ENCODE measurements at places on chromosomes 5 and 9.

DNA sequence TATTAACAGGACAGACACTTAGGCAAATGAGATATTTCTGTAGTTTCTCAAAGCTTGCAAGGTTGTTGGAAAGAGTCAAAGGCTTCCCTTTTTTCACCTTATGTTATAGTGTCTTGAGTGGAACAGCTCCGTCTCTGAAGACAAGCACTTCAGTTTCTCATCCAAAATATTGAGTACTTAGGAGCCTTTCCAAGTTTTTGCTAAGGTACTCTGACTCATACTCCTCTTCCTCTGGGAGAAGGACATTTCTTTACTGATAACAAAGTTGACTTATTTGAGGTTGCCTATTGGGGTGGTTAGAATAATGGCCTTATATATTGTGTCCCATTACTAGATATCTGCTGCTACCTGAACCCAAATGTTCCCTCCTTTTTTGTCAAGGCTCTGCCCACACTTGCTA lies 869.6 kb downstream of the MAT2B start:
- no peak for DNase-seq

DNA sequence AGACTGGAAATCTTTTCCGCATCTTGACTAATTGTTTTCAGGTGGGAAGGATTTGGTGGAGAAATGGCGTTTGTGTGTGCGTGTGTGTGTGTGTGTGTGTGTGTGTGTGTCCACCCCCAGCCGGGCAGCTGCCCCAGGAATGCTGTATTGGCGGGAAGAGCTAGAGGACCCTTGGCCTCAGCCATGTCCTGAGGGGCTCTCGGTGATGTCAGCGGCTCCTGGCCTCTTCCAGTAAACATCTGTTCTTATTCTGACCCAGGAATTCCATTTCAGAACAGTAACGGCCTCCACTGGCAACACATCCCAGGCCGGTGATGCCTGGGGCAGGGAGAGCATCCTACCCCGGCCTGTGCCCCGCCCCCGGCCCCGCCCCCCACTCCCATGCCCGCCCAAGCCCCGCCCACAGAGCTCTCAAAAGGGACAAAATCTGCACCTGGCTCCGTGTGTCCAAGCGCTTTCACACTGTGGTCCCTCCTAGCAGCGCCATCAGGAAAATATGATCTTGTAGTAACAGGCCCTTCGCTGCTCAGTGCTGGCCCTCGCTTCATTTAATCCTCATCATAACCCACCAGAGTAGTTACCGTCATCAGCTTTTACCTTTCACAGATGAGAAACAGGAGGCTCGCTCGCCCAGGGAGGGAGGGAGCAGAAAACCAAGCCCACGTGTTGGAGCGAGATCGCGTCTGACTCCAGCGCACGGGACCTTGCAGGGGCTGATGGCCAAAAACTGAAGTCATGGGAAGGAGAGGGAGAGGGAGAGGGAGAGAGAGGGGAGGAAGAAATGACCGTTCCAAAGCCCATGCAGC lies 18.9 kb downstream of the ADAMTS2 start:
- DNase-seq, result no peak

DNA sequence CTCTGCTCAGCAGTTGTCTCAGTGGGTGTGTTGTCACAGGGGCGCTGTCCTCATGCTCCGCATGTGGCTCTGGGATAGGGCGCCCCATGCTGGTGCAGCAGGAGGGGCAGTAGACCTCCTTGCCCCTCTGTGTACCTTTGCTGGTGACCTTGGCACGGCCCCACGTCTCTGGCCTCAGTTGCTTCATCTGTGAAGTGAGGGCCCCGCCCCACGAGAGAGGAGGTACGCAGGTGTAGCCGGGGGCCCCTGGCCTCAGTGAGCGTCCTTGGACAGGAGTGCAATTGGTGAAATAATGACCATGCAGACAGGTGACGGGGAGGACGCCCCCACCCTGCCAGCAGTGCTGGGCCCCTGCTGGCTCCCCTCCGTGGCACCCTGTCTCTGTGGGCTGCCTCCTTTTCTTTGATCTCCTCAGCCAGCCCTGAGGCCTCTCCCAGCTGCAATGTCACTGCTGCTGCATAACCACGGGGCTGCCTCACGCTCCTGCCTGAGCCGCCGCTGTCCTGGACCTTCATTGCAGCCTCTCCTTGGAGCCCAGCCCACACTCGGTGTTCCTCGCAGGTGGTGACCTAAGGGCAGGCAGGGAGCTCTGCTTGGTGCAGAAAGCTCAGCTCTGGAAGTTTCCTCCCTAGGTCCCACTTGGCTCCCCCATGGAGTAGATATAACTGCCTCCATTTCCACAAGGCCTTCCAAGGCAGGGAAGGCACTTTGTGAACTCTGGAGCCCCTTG lies 57.3 kb downstream of the PHF2 start:
- no peak for DNase-seq

DNA sequence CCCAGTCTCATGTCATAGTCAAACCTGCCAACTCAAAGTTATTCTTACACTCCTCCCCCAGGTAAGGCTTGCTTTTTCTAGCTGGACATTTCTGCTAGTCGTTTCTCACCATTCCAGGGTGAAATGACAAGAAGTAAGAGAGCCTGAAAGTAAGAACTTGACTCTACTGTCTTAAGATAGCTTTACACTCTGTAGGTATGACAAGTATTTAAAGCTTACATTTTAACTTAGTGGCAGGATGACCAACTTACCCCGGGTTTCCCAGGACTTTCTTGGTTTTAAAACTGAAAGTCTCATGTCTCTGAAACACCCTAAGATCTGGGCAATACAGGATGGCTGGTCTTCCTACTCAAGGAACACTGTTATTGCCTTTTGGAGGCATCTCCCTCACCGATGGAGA lies 67.5 kb upstream of the PIK3R1 start:
- DNase-seq, result no peak

DNA sequence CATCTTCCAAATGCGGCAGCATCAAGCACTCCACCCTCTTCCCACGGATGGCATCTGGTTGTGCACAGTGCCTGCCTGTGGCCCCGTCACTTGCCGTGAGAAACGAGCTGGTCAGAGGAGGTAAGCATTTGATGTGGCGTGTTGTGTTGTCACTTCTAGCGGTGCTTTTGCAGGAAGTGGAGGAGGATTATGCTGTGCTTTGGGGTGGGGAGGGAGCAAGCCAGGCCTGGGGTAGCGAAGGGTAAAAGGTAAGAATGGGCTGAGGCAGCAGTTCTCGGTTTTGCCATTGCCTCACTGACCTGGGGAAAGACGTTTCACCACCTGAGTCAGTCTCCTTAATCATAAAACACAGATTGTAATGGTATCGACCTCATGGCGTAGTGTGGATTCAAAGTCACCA lies 2.3 kb upstream of the POMT1 start:
- no peak for DNase-seq

DNA sequence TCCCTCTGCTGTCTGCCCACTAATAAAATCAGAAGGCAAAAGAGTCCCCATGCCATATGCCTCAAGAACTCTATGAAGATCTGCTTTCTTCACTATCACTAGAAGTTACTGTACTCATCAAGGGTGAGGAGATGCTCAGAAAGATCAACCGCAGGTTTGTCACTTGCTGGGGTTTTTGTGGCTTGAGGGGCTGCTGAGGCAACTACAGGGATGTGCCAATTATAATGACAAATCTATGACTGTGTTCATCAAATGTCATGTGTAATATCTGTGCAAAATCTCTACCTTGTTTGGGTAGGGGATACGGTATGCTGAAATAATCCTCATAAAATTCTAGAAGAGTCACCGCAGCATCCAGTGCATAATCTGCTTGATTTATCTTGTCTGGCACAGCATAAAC lies 13.0 kb downstream of the ERAP1 start:
- DNase-seq, result no peak

DNA sequence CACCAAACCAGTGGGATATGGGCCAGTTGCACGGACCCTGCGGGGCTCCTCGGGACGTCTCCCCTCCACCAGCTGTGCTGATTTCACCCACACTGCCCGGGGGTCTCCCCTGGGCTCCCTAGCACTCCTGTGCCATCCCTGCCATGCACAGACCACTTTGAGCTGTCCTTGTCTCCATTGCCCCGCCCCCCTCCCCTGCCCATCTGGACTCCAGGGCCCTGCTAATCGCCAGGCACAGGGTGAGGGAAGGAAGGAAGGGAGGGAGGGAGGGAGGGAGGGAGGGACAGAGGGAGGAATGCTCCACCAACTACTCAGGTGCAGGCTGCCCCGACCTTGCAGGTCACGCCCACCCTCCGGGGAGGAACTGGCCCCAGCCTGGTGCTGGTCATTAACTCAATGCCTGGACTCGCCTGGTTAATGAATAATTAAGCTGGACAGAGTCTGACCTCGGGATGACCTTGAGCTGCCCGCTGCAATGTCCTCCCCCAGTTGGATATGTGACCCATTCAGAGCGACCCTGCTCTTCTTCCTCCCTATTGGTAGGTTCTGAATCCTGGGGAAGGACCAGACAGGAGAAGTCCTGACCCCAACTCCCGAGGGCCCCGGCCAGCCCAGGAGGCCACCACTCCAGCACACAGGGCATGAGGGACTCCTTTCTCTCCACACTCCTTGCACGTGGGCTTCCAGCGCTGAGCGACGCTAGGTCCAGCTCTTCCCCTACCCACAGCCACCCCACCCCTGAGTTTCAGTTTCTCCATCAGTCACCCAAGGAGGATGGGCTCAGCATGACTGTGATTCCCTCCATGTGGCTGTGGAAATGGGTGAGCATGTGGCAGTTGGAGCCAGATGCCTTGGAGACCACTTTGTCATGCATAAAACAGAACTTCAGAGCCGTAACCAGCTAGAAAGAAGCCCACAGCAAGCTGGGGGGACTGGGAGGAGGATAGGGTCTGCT lies 62.1 kb downstream of the C9orf50 start:
- DNase-seq, result no peak

DNA sequence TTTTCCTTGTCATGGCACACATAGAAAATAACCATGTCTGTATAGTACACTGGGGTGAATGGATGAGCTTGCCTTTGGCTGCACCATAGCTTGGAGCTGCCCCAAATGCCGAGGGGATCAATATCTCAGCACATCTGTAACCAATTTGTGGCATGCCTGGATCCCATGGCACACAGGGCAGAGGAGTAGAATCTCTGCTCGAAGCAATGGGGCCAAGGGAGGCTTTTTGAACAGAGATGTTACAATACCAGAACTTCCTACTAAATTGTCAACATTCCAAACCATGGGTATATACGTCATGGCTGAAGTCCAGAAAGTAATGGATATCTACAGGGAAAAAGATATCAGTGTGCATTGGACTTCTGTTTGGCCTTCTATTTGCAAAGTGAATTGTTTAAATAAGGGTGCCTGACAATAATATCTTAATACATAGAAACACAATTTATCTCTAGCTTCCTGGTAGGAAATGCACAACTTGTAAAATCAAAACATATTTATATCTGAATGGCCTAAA lies 39.0 kb downstream of the ESM1 start:
- no peak for DNase-seq

DNA sequence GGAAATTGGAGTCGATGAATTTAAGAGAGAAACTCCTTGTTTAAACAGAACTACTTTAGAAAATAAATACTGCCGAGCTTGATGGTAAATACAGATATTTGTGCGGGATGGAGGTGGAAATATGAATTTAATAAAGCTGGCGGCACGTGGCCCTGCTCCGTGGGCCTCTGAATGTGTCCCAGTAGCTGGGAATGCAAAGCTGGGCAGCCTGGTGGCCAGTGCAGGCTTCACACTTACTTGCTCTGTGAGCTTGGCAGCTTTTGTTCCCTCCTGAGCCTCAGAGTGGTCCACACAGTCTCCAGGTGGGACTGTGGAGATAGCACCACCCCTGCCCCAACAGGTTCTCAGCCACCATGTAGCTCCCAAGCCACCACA lies 45.9 kb downstream of the BARX1 start:
- no peak for DNase-seq

- no peak for DNase-seq
These were observed 92.5 kb downstream of the SIL1 start for GRCh38 chr5:139105621-139106071.

DNA sequence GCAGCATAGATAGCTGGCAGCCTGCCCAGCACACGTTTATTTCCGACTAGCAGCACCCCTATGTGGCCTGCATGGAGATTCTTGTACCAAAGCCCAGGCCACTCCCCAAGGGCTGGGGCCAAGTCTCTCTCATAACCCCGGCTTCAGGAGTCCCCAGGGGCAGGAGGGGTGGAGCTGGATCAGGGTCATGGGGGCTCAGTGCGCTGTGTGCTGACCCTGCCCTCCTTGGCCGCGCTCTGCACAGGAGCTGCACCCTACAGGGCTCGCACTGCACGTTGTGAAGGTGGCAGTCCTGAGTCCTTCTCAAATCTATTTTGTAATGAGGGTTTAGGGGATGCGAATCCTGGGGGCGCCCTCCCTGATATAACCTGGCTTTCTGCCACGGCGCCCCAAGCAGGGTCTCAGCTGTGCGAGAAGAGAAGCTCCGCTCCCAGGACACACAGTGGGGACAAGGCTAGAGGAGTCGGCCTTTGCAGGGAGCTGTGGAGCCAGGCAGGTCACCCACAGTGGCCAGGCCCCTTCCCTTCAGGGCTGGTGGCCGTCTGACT lies 28.6 kb downstream of the NKD2 start:
- no peak for DNase-seq

- no peak for DNase-seq
These were observed 1.5 kb downstream of the KIF12 start for GRCh38 chr9:114097613-114098020.

DNA sequence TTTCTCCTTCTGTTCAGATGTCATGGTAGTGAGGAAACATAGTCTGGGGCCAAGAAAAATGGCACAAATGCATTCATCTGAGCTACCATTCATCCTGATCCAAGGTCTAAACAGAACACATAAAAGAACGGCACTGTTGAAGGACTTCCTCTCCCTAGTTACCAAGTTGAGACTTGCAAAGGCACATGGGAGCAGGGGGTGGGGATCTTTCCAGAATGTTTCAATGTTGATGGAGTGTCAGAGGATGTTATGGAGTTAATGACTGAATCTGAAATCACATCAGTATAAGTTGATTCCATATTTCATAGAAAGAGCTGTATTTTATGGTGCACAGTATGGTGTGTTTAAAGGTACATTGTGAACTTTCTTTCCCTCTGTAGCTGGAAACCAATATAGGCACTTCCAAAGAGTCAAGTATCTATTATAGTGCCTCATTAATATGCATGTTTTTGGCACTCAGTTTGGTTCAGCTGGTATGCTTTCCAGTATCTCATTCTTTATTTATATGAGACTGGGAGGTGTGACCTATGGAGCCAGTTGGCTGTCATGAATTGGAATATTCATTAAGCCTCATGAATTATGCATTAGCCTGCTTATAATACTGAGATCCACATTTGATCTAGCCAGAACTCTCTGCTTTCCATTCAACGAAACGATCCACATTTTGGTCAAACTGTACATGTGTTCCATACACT lies 603.0 kb downstream of the NR2F1-AS1 start:
- no peak for DNase-seq

- DNase-seq, result no peak
These were observed 47.7 kb downstream of the MVB12B start for GRCh38 chr9:126374366-126374781.
